Upper lobe of right lung (tissue), 1 donor: ENCODE measurements at places on chromosomes 12 and 14. TPM values are rescaled to one million over a fixed set of nuclear protein-coding genes. Genes with fewer than 3 reads are reported as not detected.

DNA sequence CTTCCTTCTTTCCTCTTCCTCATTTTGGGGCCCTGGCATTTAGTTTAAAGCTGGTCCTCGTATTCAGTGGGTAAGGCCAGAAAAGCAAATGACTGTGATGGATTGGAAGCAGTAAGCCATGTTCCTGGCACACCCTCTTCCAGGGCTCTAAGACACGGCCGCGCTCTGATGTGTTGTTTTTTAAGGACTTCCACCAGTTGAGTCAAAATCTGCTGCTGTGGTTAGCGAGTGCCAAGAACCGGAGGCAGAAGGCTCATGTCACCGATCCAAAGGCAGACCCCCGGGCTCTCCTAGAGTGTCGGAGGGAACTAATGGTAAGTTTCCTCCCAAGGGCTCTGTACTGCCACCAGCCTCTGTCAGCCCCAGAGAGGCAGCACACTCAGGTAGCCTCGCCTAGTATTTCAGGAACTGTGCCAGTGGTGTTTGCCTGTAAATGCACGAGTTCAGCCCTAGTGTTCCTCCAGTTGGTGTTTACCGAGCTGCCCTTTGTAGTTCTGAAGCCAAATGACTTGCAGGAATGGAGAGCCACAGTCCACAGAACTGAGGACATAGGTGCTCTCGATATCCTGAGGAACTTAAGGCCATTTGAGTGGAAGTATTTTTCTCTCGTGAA is 72.7 kb downstream of the ESR2 start:
- H3K4me1 ChIP-seq, result no peaks in the 10 kb centered on the region
- no peak for DNase-seq
- no peak overlapping the region for H3K4me3 ChIP-seq
- H3K27ac ChIP-seq, result no peak overlapping the region

DNA sequence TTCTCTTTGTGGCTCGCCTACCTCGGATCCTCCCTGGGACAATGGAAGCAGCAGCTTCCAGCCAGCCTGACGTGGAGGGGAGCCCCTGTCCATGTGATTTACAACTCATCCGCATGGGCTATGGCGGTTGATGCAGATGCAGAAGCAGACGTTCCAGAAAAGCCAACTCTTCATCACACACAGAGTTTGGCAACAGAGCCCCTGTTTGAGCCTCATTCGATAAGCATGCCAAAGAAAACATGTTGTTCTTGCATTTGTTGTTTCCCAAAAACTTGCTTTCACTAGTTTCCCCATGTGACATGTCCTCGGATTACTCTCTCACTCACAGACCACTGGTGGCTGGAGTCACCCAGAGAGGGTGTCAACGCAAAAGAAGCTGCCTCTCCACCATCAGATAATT is 16.4 kb upstream of the TC2N start:
- H3K4me3 ChIP-seq, result no peak overlapping the region
- H3K27me3 ChIP-seq, result no peaks in the 10 kb centered on the region
- peaks cover 15% of the 10 kb centered on the region for H3K4me1 ChIP-seq
- DNase-seq, result no peak
- peak overlapping the region; percentile 58 for H3K27ac ChIP-seq

DNA sequence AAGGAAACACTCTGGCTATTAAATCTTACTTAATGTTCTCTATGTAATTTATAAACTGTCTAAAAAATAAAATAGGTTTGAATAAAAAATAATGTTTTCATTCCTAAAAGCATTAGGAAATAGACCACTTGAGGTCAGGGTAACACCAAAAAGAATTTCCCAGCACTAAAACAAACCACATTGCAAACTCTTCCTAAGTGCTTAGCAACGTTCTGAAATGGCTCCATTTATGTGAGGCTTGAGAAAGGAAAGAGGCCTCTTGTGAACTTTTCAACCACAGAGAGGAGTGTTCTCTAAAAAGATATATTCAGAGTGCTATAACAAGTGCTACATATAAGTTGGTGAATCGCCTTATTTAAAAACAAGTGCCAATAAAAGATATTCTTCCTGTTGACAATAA is 42.7 kb downstream of the ALX1 start:
- H3K4me3 ChIP-seq, result no peak overlapping the region
- no peak for DNase-seq
- H3K36me3 ChIP-seq, result no peaks in the 10 kb centered on the region
- no peaks in the 10 kb centered on the region for H3K4me1 ChIP-seq
- no peak overlapping the region for H3K27ac ChIP-seq

GRCh38 chr14:69131176-69131575 is 21.7 kb downstream of the DCAF5 start:
- H3K4me3 ChIP-seq, result no peak overlapping the region
- H3K27ac ChIP-seq, result no peak overlapping the region
- no peak for DNase-seq
- H3K27me3 ChIP-seq, result no peaks in the 10 kb centered on the region
- no peaks in the 10 kb centered on the region for H3K36me3 ChIP-seq

DNA sequence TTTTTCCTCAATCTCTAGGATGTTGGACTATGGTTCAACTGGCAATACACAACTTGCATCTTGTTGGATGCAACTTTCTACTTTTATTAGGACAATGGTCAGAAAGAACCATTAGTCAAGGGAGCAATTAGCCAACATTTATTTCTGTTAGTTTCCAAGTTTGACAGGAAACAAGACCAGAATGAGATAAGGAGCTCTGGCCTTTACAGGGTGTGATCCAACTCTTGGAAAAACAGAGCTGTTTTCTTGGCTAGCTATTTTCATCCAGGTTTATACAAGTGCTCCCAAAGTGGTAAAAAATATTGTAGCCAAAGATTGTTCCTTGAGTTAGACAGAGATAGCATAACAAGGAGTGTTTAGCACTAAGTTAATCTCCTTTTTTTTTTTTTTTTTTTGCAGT is 3.9 kb upstream of the SYNE2 start:
- no peak overlapping the region for H3K4me3 ChIP-seq
- H3K27ac ChIP-seq, result no peak overlapping the region
- DNase-seq, result no peak

- no peak overlapping the region for H3K27ac ChIP-seq
- H3K4me1 ChIP-seq, result no peaks in the 10 kb centered on the region
- H3K27me3 ChIP-seq, result no peaks in the 10 kb centered on the region
- no peaks in the 10 kb centered on the region for H3K36me3 ChIP-seq
- DNase-seq, result no peak
- H3K4me3 ChIP-seq, result no peak overlapping the region
Measured at GRCh38 chr14:82676403-82676802, 1142.8 kb upstream of the SEL1L start.

DNA sequence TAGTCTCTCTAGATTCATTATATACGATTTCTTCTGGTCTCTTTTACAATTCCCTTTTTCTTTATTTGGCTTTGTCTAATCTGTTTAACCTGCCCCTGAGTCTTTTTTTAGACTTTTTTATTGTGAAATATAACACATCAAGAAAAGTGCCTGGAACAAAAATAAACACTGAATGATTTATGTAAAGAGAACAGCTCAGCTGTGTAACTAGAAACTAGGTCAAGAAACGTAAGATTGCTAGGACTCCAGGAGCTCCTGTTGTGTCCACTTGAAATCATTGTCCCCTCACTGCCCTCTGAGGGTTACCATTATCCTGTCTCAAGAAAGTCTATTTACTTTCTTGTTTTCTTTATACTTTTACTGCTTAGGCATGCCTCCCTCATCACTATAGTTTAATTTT is 23.1 kb downstream of the EXD2 start:
- no peak overlapping the region for H3K4me3 ChIP-seq
- peaks cover 14% of the 10 kb centered on the region for H3K36me3 ChIP-seq
- no peak overlapping the region for H3K27ac ChIP-seq
- no peaks in the 10 kb centered on the region for H3K27me3 ChIP-seq

DNA sequence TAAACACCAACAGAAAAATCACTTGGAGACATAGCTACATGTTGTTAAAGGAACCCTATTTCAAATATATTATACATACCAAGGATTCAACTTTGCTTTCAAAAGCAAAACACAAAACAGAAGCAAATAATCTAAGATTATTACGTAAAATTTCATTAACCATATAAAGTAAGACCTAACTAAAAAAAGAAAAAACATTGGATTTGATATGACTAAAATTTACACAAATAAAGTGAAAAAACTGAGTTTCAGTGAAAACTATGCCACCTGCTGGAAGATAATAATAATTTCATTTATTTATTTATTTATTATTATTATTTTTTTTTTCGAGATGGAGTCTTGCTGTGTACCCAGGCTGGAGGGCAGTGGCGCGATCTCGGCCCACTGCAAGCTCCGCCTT is 45.2 kb downstream of the WDHD1 start:
- H3K4me3 ChIP-seq, result no peak overlapping the region
- no peak overlapping the region for H3K27ac ChIP-seq
- no peaks in the 10 kb centered on the region for H3K27me3 ChIP-seq

- H3K27me3 ChIP-seq, result no peaks in the 10 kb centered on the region
- no peak for DNase-seq
- peaks cover 34% of the 10 kb centered on the region for H3K4me1 ChIP-seq
- H3K36me3 ChIP-seq, result peaks cover 23% of the 10 kb centered on the region
- H3K27ac ChIP-seq, result peak overlapping the region; percentile 88
- peak overlapping the region; percentile 69 for H3K4me3 ChIP-seq
Measured at GRCh38 chr12:50926415-50926814, 25.9 kb upstream of the HIGD1C start.

- H3K4me3 ChIP-seq, result peak overlapping the region; percentile 98
- DNase-seq, result no peak
- peak overlapping the region; percentile 85 for H3K27ac ChIP-seq
- no peaks in the 10 kb centered on the region for H3K27me3 ChIP-seq
- H3K36me3 ChIP-seq, result peaks cover 45% of the 10 kb centered on the region
- H3K4me1 ChIP-seq, result peaks cover 14% of the 10 kb centered on the region
Measured at GRCh38 chr12:120438495-120439198, 734 bp downstream of the COX6A1 start.

DNA sequence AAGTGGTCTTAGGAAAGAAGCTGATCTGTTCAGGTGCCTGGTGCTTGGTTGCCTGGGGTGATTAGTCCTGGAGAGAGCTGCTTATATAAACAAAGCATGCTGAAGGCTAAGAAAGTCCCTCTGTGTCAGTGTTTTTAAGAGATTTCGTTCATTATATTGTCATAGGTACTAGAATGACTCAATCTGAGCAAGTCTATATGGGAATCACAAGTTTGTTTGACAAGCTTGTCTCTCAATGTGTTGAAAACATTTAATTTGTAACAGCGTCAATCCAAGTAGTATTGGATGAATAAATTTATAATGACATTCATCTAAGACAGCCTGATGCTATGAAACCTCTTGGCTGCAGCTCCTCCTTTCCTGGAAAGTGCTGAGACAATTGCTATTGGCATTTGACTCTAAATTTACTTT is 256.3 kb downstream of the TMTC2 start:
- DNase-seq, result no peak
- H3K27me3 ChIP-seq, result no peaks in the 10 kb centered on the region
- no peaks in the 10 kb centered on the region for H3K36me3 ChIP-seq
- H3K4me3 ChIP-seq, result no peak overlapping the region
- H3K27ac ChIP-seq, result no peak overlapping the region

- H3K36me3 ChIP-seq, result no peaks in the 10 kb centered on the region
- no peak overlapping the region for H3K27ac ChIP-seq
- no peaks in the 10 kb centered on the region for H3K4me1 ChIP-seq
- no peaks in the 10 kb centered on the region for H3K27me3 ChIP-seq
Measured at GRCh38 chr12:1890810-1891209, 27.6 kb downstream of the CACNA2D4 start.

CCNB1IP1 gene
- 37.9 TPM for total RNA-seq

CLEC4A gene
- 8.3 TPM for total RNA-seq

RIN3 gene
- 56.0 TPM for total RNA-seq
